ENCODE measurements at places on chromosomes 1 and 21.

DNA sequence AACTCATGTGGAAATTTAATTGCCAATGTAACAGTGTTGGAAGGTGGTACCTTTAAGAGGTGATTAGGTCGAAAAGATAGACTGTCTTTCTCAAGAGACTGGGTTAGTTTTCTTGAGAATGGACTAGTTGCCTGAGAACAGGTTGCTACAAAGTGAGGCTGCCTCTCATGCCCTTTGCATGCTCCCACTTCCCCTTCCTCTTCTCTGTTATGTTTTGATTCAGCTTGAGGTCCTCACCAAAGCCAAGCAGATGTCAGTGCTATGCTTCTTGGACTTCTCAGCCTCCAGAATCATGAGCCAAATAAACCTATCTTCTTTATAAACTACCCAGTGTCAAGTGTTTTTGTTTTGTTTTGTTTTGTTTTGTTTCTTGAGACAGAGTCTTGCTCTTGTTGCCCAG lies 187.0 kb upstream of the RUNX1 start:
- DNase-seq = no peak

DNA sequence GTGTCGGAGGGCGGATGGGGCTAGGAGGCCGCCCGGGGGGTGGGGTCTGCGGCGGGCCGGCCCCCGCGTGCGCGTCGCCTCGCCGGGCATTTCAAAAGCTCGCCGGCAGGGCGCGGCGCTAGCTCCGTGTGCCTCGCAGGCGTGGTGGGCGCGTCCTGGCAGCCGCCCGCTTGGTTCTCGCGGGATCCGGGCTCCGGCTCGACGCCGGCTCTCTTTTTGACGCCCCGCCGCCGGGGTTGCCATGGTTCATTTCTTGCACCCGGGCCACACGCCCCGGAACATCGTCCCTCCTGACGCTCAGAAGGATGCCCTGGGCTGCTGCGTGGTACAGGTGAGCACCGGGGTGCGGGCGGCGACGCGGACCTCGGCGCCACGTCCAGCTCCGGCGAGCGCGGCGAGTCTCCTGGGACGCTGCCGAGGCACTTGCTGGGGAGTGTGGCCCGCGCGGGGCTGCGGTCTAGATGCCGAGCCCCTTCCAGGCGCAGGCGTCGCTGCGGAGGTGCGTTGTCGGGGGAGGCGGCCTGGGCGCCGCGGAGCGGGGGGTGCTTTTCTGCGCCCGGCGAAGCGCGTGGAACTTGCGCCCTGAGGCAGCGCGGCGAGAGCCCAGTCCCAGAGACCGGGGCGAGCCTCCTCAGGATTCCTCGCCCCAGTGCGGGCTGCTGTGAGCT lies at the start of gene ZYG11A:
Gene ZYG11A, plus strand, starts transcription at position 118 of the 668 bp plus-strand sequence. Its CDS starts 124 bp downstream, at position 242.
- DNase-seq = peak; percentile 17

DNA sequence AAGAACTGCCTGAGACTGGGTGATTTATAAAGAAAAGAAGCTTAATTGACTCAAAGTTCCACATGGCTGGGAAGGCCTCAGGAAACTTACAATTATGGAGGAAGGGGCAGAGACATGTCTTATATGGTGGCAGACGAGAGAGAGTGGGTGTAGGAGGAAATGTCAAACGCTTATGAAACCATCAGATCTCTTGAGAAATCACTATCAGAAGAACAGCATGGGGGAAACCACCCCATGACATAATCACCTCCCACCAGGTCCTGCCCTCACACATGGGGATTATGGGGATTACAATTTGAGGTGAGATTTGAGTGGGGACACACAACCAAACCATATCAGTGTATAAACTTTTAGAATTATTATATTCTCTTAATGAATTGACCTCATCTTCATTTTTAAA lies 335.9 kb upstream of the DPYD start:
- no peak for DNase-seq

DNA sequence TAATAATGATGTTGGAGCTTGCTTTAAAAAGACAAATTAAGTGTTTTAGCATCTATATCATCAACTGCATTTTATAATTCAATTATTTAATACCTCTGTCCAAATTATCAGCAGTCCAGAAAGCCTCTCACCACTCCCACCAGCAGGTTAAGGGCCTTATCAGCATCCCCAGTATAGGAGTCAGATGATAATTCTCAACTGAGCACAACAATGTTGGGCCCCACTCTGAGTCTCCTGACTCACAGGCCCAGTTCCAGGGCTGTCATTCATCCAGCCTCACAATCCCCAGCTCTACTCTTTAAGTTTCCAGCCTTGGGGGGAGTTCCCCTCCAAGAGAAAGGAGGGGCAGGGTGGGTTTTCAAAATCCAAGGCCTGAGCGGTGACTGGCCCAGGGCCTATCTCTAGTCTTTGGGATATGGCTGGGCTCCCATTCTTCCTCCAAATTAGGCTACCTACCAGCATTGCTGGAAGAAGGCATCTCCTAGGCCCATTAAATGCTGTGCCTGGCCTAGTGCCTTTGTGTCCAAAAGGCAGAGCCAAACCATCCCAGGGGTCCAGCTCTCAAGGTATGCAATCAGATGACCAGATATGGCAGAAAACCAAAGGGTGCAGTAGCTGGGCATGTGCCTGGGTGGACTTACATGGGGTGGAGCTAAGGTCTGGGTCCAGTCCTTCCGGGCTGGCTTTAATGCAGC lies 134.1 kb downstream of the GLUL start:
- DNase-seq = no peak

DNA sequence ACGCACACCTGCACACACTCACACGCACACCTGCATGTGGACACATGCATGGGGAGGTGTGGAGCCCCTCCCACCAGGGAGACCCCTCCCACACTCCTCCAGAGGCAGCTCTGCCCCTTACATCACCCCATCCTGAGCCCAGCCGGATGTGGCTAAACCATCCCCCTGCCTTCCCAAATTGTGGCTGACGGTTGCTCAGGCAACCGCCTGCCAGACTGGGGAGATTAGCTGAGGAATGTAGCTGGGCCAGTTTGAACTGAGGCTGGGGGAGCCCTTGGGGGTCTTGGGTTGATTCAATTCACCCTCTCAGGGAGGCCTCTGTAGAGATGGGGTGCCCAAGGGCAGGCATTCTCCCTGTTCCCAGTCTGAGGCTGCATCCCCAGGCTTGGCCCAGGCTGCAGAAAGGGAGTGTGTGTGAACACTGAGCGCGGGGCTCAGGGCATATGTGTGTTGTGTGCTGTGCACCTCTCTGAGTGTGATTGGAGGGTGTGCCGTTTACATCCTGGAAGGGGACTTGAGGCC lies 12.9 kb downstream of the PTPRU start:
- no peak for DNase-seq

DNA sequence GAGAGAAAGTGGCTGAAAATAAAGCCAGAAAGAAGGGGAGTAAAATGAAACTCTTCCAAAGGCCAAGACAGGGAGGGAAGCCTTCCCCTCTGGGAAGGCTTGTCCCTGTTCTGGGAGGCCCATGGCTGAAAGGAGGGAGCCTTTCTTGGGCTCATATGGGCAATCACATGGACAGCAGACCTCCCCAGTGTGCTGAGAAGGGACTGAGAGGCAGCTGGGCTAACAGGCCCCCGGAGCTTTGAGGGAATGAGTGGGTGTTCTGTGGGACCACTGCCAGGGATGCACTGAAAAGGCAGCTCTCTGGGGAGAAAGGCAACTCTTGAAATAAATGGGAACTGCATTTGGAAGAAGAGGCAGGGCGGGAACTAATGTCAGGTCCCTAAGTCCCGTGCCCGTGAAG lies 39.1 kb downstream of the KANK4 start:
- no peak for DNase-seq

GRCh38 chr1:186167096-186167668 lies 207.9 kb downstream of the TPR start:
- no peak for DNase-seq

DNA sequence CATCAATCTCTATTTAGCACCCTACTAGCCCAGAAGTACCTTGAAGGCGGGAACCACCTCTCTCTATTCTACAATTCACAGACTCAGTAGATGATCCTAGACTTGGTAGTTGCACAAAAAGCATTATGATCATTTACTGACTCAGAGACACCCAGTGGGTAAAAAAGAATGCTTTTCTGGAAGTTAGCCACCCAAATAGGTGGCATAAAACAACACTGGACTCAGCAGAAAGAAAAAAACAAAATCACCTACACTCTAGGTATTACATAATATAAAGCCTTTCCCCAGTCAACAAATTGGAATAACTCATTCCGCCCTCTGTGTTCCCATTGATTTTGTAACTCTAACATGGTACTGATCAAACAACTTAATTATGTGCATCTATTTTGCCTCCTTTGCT lies 126.3 kb downstream of the PTPN14 start:
- DNase-seq = no peak

GRCh38 chr1:20666804-20667203 lies 5.6 kb upstream of the DDOST start:
- DNase-seq = no peak

DNA sequence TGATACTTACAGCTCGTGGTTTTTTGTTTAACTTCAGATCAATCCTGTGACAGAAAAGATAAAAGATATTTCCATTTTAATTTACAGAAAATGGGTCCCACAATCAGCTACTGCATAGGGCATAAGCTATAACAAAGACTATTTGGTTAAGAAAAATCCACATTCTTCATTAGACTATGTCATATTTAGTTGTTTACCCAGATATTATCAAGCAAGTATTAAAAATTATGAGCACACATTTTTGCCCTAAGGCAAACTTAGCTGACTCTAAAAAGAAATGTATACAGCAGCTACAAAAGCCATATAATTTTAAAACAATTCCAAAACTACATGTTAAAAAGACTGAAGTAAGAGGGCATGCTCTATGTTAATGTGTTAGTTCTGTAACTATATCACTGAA lies 18.7 kb downstream of the MEAF6 start:
- DNase-seq = no peak

DNA sequence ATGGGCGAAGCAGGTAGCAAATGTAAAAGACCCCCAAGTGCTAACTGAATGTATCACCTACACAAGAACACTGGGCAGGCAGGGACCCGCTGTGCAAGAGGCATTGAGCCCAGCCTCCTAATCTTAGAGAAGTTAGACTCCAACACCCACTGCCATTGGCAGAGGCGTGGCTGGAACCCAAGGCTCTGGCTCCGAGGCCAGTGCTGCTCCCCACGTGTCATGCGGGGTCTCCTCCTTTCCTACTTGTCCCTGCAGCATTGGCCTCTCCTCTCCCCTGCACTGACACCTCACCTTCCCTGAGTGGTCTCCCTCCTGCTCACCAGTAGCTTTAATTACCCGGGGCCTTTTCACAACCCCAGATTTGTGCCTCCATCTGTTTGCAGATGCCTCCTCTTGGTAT lies 107.0 kb downstream of the GALNT2 start:
- DNase-seq = no peak

DNA sequence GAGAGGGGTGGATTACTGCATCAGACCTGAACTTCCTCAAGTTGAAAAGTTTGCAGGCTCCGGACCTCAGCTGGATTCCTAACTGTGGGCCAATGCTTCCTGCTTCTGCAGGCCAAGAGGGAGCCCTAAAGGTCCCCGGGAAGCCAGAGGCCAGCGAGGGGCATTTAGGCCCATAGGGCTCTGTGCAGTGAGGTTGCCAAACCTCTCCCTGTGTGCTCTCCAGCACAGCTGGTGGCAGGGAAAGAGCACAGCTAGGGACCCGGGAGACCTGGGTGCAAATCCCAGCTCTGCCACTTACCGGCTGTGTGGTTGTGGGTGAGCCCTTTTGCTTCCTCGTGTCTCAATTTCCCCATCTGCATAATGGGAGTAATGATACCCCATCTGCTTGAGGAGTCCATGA lies 100.5 kb downstream of the PAX7 start:
- no peak for DNase-seq

DNA sequence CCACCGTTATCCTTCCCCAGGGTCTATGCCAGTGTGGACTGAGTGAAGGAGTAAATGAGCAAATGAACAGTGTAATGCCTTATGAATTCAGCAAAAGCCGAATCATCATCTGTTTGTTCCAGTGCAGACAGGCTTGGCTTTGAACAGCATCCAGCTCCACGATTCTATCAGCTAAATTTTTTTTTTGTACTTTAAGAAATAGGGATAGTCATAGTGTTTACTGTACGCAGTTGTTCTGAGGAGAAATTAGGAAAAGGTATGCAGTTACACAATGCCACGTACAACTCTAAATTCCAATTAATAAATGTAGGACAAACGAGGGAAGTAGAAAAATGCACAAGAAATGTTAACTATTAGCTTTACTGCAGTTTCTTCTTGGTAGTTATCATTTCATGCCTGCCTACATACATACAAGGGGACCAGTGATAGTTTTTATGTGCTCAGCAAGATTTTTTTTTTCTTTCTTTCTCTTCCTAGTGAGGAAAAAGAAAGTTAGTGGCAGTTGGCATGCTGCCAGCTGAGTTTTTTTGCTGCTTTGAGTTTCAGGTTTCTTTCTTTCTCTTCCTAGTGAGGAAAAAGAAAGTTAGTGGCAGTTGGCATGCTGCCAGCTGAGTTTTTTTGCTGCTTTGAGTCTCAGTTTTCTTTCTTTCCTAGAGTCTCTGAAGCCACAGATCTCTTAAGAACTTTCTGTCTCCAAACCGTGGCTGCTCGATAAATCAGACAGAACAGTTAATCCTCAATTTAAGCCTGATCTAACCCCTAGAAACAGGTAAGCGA lies at the start of gene IFI44L:
Gene IFI44L, plus strand, starts transcription at position 646 of the 777 bp plus-strand sequence. CDS start 7,468 bp downstream, outside the sequence.
- DNase-seq = peak; percentile 42

GRCh38 chr1:46554597-46555381 lies 3.3 kb upstream of the KNCN start:
- DNase-seq = no peak

Data from brain pericyte (primary cell).